Fibroblast of the aortic adventitia (primary cell): ENCODE measurements at places on chromosomes 3 and 15. TPM values are rescaled to one million over a fixed set of nuclear protein-coding genes. Genes with fewer than 3 reads are reported as not detected.

- DNase-seq, result no peak
Measured at GRCh38 chr3:18580268-18580667, 155.1 kb upstream of the SATB1 start.

- DNase-seq, result no peak
Measured at GRCh38 chr15:98626153-98626552, 22.2 kb upstream of the IGF1R start.

- DNase-seq, result no peak
Measured at GRCh38 chr15:40313531-40314398, 6.0 kb upstream of the PLCB2 start.

GRCh38 chr3:73409138-73409763, 215.5 kb downstream of the PDZRN3 start:
- DNase-seq, result peak; percentile 87

GRCh38 chr15:33159726-33160453, 34.6 kb downstream of the FMN1 start:
- no peak for DNase-seq

CDHR4 gene
- 0.09 TPM in 1 of 2 replicates, not detected in the other for total RNA-seq

NOX5 gene
- total RNA-seq, result 0.08 and 0.27 TPM in 2 replicates

GOLGA8Q gene
- 1.1 TPM in 1 of 2 replicates, not detected in the other for total RNA-seq

CCR5 gene
- not detected in 2 replicates for total RNA-seq

SLC28A2 gene
- not detected in 2 replicates for total RNA-seq

GOLGA8S gene
- total RNA-seq, result under 0.01 TPM in 1 of 2 replicates, not detected in the other

DNAH1 gene
- total RNA-seq, result 3.4 and 6.0 TPM in 2 replicates

CYP8B1 gene
- not detected in 2 replicates for total RNA-seq
